Activated T-helper 1 cell treated with anti-CD3 and anti-CD28 coated beads, Interleukin-2, amount 50 U/mL, for 16 hours (primary cell): ENCODE measurements at places on chromosomes 5 and 9.

DNA sequence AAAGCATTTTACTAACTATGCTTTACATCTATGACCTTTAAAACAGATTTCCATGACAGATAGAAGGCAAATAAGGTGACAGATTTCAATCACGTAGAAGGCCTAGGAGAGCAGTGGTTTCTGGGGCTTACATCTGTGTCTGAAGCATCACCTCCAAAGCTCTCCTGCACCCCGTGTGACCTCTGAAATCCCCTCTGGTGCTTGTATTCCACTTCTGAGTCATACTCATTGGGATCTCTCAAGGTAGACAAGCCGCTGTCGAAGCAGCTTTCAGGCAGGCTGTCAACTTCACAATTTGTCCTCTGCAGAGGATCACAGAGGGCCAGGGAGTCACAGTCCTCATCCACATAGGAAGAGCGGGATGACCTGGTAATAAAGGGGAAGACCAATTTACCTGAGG is 62.2 kb downstream of the RASEF start:
- DNase-seq, result no peak

DNA sequence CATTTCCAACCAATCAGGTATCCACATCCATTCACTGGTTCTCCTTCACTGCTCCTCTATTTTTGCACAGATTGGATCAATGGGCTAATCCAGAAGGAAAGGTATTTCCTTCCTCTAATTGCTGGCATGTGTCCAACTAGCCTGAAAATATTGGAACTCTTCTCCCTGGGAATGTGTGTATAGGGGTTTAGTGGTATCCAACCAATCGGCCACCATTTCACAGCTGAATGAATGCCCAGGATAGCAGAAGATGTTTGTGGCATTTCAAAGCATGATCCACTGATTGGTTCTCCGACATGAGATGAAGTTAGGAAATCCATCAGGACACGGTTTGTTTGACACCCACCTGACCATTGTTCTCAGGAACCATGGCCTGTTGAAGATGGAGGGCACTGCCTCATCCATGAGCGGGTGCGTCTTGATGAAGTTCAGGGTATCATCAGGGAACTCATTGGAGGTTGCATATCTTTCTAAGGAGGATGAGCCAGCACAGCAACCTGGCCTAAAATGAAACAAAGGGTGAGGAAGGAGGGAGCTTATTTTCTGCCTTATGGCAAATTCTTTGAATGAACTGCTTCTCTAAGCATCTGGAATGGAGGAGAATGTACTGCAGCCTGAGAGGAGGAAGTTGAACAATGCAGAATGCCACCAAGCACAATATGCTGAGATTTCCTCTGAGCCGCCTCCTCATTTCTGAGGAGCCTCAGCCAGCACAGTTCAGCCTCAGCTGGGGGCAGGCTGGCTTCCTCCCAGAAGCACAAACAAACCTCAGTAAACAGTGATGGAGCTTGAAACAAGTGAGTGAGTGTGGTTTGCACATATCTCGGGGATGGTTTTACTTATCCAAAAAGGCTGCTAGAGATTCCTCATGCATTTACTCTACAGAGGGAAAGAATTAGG is 94.6 kb downstream of the SEMA6A start:
- DNase-seq, result no peak

DNA sequence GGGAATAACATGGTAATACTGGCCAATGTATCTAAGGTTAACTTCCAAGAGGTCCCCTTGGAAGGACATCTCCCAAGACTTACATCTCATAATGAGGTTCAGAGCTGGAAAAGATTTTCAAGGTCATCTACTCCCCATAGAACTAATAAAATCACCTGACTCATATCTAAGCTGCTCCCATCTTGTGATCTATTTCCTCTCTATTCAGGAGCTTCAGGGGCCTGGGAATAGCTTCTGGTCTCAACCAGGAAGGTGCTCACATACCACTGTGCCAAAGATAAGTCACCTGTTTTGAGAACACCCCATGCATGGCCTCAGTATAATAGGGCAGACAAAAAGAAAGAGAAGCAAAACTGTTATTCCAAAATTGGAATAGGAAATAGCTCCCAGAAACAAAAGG is 74.2 kb downstream of the OXCT1 start:
- no peak for DNase-seq

DNA sequence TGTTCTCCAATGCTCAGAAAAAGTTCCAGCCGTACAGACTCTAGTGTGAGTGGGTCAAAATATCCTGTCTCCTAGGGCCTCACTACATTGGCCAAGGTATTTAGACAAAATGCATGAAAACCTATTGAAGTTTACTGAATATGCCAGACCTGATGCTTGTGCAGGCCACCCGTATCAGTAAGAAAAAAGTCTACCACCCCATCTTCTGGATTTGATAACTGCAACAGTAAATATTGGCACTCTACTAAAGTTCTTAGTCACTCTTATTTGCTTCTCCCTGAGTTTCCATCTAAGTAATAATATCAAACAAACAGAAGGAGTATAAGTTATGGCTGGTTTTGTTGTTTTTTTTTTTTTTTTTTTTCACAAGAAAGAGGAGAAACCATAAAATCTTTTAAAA is 627.7 kb upstream of the KLF4 start:
- DNase-seq, result no peak

GRCh38 chr9:128005923-128006322 is 25.1 kb upstream of the EEIG1 start:
- DNase-seq, result no peak
